ENCODE measurements at places on chromosomes 16 and 17.
A peak's percentile ranks its signal among the peaks of the same experiment; 100 is the strongest.

- peak; percentile 57 for DNase-seq
Measured at GRCh38 chr17:34366529-34367107, 3.6 kb upstream of the CCL1 start.

- DNase-seq, result peak; percentile 78
Measured at GRCh38 chr17:63634163-63634562, 11.9 kb downstream of the MAP3K3 start.

GRCh38 chr16:65313936-65314626 is 192.2 kb upstream of the CDH11 start:
- no peak for DNase-seq

- peak; percentile 21 for DNase-seq
Measured at GRCh38 chr16:57999971-58000705, at the start of gene ZNF319. ZNF319 (minus strand) TSS chr16:58000672; CDS start chr16:57998265, 2,407 bp downstream.

DNA sequence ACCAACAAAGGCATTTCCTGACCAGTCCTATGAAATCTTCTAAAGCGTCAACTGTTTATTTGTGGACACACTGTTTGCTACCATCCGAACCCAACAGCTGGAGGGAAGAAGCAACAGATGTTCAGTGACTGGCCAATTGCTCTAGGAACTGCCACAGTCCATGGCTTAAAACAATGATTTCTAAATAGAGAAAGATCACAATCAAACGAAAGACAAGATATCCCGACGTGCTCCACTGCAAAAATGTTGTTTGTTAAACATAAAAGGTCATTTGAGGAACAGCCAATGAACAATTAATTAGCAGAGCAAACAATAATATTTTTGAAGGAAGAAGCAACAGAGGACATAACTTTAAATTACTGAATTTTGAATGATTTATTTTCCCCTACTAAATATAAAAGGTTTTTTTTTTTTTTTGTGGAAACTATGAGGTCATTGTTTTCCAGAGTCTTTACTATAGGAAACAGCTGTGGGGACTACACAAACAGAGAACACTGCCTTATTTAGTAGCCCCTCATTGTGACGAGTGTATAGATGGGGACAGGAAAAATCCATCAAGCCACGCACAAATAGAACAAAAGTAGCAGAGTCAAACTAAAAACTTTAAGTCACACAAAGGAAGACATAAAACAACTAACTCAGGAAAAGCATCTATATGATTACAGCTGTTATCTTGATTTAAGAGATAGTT is 17.2 kb downstream of the USP31 start:
- no peak for DNase-seq

GRCh38 chr17:50560185-50560824 is at the start of gene CACNA1G:
CACNA1G (plus strand) TSS chr17:50560715; CDS start chr17:50561460, 745 bp downstream.
- DNase-seq, result peak; percentile 84

DNA sequence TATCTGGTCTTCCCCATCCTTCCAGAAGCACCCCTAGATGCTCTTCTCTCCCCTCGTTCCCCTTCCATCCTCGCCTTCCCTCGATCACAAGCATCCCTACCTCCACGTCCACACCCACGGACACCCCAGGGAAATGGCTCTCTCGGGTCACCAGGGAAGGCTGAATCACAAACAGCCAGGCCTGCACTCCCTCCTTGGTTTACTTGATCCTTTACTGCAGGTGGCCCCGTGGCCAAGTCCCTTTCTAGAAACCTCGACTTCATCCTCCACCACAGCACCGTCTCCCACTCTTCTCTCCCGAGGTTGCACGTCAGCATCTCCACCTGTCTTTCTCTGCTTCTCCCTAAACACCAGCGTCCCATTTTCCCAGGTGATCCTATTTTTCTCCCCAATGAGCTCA is 6.5 kb upstream of the RBFOX3 start:
- DNase-seq, result no peak

DNA sequence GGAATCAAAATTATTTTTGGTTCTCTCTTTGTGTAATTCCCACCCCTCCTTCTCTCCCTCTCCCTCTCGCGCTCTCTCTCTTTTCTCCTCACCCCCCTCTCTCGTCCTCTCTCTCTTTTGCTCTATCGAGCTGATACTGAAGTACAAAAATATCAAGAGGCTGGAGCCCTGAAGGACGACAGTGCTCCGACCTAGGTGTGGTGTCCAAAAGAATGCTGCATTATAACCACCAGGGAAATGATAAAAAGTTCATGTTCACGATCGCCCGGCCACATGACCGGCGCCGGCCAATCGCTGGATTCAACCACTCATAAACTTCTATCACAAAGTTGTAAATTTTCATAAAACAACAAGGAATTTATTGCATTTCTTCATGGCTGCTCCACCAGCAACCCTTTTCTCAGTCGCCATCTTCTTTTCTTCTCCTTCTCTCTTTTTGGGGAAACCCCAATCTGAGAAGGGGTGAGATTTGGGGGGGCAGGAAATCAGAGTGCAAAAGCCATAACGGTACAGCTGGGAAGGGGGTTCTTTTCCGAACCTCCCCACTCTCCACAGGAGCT is at the start of gene HOXB6:
TSS of gene HOXB6 (minus strand) at position 217 of the 560 bp plus-strand sequence. CDS start 6,836 bp downstream, outside the sequence.
- DNase-seq, result no peak

DNA sequence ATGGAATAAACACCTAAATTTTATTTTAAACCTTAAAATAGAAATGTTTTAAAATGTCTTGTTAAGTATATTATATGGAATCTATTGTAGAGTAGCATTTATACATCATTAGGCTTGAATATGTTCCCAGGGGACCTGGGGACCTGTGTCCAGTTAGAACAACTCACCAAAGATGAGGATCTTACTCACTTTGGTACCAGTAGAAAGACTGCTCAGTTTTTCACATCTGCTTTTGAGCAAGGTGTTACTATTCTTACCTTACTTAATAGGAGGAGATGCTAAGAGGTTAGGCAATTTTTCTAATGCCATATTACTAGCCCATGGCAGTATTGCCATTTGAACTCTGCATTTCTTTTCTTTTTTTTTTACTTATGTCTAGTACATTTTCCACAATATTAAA is 14.7 kb downstream of the STXBP4 start:
- DNase-seq, result no peak

- DNase-seq, result no peak
Measured at GRCh38 chr17:50781167-50781566, 13.8 kb upstream of the ANKRD40CL start.

- DNase-seq, result no peak
Measured at GRCh38 chr17:60447375-60447774, 25.1 kb downstream of the CHCT1 start.

- DNase-seq, result no peak
Measured at GRCh38 chr16:88066680-88067529, 115.7 kb downstream of the BANP start.

GRCh38 chr17:70661342-70662222 is 492.2 kb downstream of the KCNJ2 start:
- no peak for DNase-seq

DNA sequence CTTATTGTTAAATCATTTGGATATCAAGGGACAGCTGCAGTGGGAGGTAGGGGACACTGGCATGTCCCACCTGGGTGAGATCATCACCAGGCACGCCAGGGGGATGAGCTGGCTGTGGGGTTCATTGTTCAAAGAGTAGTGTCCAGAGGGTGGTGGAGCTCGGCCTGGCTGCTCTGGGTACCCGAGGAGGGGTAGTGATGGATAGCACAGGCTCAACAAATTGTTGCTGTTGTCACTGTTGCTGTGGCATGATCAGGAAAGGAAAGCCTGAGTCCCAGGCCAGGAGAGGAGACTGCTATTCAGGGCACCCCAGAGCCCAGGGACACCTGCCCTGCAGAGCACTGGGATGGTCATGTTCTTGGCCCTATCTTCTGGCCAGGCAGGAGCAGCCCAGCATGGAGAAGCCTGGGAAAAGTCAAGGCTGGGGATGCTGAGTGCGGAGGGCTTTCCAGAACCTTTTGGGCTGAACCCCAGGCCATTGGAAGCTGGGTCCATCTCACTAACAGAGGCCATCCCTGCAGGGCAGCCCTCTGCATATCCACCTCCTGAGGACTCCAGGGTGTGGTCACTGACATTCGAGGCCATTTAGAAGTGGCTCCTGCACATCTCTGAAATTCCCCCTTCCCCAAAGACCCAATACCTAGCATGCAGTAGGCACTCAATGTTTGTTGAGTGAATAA is 12.1 kb downstream of the BEAN1 start:
- DNase-seq, result no peak

DNA sequence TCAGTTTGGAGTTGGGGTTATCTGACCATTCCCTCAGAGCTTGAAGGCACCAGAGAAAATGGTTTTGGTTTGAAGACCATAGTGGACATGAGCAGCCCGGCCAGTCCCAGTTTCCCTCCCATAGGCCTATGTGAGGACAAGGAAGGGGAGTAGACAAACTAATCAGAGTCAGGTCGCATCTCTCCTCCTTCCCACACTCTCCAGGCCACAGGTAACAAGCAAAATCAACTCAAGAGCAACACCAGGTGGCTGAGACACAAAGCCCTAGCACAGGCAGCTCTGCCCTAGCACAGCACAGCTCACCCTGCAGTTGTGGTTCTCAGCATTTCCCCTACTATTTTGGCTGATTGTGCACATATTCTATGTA is 7.2 kb downstream of the SUPT4H1 start:
- DNase-seq, result no peak

GRCh38 chr17:57495771-57496170 is 239.4 kb downstream of the MSI2 start:
- DNase-seq, result no peak

GRCh38 chr17:18958611-18959010 is 6.6 kb downstream of the SLC5A10 start:
- DNase-seq, result no peak

DNA sequence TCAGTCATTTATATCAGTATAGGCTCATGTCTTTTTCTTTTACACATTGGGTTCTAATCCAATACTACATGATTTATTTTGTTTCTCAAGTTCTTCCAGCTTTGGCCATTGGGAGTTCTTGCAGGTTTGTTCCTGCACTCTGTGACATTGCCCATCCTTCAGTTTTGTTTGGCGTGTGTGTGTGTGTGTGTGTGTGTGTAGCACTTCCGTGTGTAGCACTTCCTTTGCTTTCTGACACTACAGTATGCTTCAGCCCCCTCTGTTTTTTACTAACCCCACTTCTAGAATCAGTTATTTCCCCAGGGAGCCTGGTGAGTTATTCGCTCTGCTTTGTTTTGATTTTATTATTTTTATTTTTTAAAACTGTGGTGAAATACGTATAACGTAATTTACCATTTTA is 75.6 kb upstream of the LGALS9 start:
- no peak for DNase-seq

DNA sequence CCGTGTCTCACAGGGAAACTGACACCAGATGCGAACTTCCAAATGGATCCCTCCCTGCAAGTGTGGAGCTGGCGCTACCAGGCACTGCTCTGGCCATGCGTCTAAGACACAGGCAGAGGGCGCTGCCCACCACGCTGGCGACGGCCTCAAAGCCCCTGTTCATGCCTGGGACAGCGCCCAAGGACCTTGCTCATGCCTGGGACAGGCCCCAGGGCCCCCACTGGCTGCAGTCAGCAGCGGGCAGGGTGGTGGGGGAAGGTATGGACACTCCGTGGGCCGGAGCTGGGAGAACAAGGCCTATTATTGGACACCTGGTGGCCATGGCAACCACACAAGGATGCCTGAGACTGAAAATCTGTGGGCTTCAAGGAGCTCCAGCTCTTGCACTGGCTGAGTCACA is 8.8 kb downstream of the ZG16B start:
- peak; percentile 67 for DNase-seq

- DNase-seq, result no peak
Measured at GRCh38 chr17:59498530-59499307, 66.7 kb upstream of the DHX40 start.

DNA sequence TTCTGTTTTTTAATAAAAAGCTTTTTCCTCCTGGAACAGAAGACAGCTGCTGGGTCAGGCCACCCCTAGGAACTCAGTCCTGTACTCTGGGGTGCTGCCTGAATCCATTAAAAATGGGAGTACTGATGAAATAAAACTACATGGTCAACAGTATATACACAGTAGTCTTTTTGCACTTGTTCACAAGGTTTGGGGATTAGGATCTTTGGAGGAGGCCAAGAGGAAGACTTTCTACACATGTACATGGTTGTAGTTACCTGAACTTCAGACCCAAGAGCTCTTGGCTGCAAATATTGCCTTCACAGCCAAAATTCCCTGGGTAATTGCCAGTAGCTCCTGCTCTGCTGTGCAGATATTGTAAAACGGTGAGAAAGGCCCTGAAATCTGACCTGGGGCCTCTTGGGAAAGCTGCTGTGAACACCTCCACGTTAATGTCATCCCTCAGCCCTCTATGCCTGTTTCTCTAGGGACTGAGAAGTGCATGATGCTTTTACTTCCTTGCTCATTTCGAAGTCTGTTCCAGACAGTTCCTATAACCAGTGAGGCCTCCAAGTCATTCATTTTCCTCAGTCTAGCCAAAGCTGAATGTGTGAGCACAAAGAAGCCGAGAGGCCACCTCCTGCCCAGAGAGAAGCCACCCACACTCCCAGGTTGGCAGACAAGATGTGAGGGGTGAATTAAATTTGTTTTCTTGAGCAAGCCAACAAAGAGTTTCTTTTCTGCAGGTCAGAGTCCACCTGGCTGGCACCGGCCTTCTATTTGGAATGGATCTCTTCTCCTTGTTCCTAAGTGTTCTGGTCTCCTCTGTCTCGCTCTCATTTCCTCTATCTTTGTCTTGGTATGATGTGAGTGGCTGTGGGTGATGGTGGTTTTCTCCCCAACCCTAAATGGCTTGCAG is 15.9 kb downstream of the ANKRD40 start:
- no peak for DNase-seq

DNA sequence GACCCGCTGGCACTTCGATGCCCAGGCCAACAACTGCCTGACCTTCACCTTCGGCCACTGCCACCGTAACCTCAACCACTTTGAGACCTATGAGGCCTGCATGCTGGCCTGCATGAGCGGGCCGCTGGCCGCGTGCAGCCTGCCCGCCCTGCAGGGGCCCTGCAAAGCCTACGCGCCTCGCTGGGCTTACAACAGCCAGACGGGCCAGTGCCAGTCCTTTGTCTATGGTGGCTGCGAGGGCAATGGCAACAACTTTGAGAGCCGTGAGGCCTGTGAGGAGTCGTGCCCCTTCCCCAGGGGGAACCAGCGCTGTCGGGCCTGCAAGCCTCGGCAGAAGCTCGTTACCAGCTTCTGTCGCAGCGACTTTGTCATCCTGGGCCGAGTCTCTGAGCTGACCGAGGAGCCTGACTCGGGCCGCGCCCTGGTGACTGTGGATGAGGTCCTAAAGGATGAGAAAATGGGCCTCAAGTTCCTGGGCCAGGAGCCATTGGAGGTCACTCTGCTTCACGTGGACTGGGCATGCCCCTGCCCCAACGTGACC is 5.0 kb downstream of the WFIKKN2 start:
- no peak for DNase-seq

- DNase-seq, result no peak
Measured at GRCh38 chr16:82281544-82281943, 111.5 kb upstream of the MPHOSPH6 start.

DNA sequence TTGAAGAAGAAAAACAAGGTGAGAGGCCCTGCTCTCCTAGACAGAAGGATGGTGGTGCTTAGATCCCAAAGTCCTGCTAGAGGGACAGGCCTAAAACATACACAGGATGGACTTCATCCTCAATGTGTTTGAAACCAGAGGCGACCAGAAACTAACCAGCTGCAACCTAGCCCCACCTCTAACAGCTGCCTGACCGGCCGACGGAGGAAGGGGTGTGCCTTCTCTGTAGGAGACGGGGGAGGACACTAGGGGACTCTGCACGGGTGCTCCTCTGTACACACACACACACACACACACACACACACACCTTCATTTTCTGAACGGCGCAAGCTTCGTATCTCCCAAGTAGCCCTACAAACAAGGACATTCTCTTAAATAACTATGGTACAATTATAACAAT is 24.3 kb upstream of the PITPNM3 start:
- no peak for DNase-seq

- DNase-seq, result peak; percentile 83
Measured at GRCh38 chr16:50195276-50195675, 42.2 kb downstream of the TENT4B start.

Measured in inflammatory macrophage treated with lipopolysaccharide for 4 hours (primary cell).